ENCODE measurements at places on chromosomes 16 and 17.

GRCh38 chr17:41654678-41655607, 30.6 kb upstream of the KRT17 start:
- DNase-seq = no peak

- no peak for DNase-seq
These were observed 6.6 kb upstream of the GHDC start for GRCh38 chr17:42200706-42201457.

- DNase-seq = no peak
These were observed 99.9 kb downstream of the ASIC2 start for GRCh38 chr17:33192951-33193911.

DNA sequence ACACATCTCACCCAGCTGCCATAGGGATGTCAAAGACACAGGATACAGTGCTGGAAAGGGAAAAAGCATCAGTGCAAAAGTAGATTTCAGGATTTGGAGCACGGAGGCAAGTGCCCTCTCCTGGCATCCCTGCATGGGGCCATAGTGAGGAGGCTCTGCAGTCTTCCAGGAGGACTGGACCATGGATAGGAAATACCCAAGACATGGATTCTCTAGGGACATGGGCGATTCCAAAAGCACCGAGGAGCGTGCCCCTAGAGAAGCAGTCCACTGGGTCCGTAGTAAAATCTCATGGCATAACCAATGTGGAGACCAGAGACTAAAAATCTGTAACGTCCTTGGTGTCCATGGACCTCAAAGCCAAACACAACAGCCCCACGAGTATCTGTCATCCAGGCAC, 818.2 kb downstream of the KCNJ18 start:
- no peak for DNase-seq

- no peak for DNase-seq
These were observed 4.1 kb upstream of the DOC2B start for GRCh38 chr17:185445-186138.

DNA sequence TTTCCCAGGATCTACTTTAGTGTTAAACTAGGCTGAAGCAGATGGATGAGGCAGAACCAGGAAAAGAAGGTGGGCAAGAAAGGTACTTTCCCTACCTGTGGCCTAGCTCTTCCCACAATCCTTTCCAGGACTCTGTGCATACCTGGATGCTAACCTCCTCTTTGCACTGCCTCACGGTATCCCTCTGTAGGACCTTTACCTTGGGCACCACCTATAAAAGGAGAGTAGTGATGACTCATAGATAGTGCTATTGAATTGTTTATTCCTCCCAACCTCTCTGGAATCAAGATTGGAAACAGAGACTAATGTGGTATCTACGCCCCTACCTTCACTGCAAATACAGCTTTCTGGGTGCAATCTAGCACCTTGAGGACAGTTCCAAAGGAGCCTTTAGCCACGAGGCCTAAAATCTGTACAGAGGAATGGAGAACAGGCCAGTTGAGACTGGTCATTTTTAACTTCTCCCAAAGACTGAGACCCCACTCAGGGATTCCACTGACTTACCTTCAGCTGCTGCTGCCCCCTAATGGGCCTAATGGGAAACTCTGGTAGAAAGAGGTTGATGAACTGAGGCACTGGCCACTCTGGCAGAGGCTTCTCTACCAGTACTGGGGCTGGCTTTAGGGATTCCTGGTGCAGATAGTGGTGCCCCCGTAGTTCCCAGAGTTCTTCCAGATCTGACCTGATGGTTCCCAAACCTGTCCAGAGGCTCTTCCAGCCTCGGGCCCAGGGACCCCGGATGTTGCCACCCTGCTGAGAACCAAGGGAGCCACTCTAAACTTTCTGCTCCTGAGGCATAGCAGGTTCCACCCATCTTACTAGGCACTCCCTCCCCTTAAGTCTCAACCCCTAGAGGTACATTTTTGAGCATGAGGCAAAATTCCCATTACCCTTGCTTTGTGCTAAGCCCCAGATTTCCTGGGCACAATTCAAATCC, 781 bp downstream of the RSKR start:
- DNase-seq = peak; percentile 54

GRCh38 chr16:6698548-6698947, 634.1 kb upstream of the RBFOX1 start:
- DNase-seq = no peak

DNA sequence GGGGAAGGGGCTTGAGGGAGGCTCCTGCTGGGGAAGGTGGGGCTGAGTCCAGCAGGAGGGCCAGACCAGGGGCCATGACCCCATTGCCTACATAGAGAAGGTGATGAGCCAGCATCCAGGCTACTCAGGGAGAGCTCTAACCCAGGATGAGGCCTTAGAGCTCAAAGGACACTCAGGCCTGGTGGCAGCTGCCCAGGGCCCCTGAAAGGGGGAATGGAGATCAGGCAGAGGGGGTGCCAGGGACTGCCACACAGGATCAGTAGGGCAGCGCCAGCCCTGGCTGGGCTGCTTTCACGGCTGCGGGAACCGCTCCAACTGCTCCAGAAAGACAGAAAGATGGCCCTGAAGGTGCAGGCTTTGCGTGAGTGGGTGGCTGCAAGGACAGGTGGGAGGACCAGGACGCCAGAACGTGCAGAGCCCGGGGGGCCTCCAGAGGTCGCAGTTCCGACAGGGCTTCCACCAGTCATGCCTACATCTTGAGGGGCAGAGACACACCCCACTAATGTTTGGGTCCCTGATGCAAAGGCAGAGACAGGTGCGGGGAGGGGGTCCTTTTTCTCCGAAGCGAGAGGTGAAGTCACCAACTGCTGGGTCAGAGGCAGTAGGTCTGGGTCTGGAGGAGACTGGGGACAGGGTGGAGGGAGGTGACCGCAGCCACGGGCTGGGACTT, 882 bp upstream of the ATP6V0C start:
- DNase-seq = peak; percentile 41

DNA sequence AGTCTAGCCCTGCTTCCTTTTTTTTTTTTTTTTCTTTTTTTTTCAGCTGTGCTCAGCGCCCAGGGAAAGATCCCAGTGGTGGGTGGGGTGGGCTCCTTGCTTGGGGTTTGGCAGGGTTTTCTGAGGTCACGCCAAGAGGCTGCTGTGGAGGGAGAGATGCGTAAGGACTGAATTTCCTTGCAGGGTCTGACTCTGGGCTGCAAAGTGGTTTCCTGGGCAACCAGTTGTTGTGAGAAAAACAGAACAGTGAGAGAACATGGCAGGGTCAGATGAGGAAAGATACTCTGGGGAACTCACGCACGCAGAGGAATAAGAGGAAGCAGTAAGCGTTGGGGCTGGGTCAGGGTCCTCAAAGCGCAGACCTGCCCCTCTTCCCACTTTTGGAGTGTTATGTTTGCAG, 119.5 kb downstream of the IRF8 start:
- DNase-seq = peak; percentile 71

GRCh38 chr17:49715717-49716279, 8.0 kb upstream of the SLC35B1 start:
- DNase-seq = peak; percentile 55

DNA sequence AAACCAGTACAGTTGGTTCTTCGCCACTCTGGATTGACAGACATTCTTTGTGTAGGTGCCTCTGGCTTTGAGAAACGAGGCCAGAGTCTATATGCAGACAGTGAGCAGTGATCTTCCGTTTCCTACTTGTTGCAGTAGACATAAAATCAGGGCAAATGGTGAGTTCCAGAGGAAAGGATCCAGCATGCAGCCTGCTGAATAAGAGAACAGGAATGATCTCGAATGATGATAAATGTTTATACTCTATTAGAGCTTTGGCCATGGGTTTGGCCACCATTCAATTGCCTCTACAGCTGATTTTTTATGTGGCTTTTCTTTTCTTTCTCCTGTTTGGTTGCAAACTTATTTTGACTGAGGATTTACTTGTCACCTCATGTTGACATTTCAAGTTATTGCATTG, 286.7 kb downstream of the IRX3 start:
- DNase-seq = no peak

DNA sequence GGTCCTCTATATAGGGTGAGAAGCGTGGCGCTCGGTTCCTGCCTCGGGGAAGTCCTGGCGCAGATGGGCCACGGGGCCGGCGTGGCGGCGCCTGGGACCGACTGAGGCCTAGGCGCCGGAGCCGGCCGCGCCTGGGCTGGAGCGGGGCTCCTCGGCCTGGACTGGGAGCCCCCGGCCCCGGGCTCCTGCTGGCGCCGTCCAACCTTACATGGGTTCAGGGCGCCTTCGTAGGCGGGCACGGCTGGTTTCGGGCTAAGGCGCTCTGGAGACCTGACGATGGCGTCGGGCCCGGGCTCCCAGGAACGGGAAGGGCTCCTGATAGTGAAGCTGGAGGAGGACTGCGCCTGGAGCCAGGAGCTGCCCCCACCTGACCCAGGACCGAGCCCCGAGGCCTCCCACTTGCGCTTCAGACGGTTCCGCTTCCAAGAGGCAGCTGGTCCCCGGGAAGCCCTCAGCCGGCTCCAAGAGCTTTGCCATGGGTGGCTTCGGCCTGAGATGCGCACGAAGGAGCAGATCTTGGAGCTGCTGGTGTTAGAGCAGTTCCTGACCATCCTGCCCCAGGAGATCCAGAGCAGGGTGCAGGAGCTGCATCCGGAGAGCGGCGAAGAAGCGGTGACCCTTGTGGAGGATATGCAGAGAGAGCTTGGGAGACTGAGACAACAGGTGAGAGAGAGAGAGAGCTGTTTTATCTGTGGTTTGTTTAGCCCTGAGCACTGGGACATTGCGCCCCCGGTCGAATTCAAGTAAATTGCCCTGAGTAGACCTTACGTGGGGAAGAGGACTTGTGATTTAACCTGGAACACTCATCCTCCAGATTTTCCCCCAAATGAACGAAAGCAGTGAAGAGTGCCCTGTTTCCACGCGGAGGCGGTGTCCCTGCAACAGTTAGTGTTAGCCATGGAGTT, 504 bp downstream of the ZNF263 start:
- DNase-seq = no peak

DNA sequence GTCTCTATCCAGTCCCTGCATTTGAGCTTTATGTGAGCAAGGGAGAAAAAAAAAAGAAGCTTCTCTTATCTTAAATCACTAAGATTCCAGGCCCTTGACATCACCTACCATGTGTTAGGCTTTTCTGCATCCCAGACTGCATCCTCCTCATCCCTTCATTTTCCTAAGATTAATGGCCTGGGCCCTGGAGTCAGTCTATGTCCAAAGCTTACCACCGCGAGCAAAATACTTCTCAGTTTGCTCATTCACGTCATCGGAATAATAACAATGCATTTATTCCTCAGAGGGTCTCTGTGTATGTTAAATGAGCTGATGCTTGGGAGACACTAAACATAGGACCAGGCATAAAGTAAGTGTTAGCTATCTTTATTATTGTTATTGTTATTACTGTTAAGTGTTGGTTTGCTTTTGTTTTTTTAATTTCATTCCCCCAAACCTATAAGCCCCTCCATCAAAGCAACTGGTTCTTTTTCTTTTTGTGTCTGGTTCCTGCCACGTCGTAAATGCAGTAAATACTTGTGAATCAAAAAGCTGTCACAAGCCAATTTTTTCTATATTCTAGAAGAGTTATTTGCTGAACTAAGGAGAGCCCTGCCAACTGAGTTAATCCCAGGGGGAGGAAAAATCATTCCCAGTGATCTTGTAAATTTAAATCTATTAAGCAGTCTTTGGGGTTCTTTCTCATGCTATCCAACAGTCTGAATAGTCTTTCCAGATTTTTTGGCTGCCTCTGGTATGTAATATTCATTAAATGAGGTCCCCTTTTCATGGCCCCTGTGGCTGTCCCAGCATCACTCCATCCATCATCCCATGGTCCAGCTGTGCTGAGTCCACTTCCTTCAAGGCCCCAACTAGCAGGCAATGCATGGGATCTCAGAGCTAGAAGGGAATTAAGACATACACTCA, 46.5 kb downstream of the VAT1L start:
- no peak for DNase-seq

GRCh38 chr16:66509576-66509975, 40.3 kb downstream of the TK2 start:
- no peak for DNase-seq

DNA sequence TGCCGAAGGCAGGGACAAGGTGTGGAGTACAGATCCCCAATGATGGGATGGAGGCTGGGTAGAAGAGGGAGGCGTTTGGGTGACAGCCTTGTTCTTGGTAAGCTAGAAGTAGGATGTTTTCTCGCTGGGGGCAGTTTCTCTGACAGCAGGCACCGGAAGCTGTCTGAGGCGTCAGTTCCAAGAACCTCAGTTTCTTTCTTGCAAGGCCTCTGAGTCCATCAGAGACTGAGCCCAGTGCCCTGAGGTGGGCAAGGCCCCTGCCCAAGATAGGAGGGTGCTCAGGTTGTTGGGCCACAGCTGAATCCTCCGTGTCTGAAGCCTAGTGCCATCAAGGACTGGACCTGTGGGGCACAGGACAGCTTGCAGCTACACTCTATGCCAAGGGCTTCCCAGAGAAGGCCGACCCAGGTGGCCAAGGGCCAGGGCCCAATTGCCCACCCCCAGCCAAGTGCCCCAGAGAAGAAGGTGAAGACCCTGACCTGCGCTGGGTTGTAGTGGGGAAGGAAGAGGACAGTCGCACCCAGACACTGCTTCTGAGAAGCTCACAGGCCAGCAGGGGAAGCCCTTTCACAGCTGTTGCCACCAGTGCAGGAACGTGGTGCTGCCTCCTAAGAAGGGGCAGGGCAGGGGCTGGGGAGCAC, 13.1 kb downstream of the CYB5D2 start:
- peak; percentile 48 for DNase-seq

- DNase-seq = peak; percentile 99
These were observed at the start of gene ARRB2 for GRCh38 chr17:4709794-4710692. Gene ARRB2, plus strand, starts transcription at chr17:4710632. Its CDS starts 90 bp downstream, at chr17:4710722.

DNA sequence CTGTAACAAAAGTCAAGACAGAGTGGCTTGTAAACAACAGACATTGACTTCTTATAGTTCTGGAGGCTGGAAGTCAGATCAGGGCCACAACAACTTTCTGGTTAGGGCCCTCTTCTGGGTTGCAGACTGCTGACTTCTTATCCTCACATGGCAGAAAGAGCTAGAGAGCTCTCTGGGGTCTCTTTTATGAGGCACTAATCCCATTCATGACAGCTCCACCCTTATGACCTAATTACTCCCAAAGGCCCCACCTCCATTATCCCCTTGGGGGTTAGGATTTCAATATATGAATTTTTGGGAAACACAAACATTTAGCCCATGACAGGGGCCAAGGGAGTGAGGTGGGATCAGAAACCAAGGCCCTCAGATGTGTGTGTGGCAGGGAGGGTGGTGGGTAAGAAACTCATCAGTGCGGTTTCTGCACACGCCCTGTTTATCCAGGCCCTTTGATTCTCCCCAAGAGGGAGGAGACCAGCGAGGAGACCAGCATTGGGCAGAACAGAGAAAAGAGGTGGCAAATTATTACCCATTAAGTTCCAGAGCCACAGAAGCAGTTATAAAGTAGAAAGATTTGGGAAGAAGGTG, 74.8 kb downstream of the UTP18 start:
- DNase-seq = no peak

DNA sequence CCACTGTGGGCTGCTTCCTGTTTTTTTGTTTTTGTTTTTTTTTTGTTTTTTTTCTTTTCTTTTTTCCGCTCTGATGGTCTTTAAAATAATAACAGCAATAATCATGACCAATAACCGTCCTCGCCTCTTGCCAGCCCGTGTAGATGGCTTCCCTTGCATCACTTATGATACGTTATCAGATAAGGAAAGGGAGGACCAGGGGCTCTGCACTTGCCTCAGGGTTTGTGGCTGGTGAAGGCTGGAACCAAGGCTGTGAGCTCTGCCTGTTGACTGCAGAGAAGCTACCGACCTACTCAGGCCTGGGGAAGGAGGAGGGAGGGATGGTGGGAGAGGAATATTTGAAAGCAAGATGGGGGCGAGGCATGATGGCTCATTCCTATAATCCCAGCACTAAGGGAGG, 114.0 kb upstream of the SDK2 start:
- DNase-seq = no peak

All from CD4-positive, alpha-beta T cell treated with Interferon alpha-2 for 1 hour (primary cell).